ENCODE measurements at places on chromosomes 6 and 20.

GRCh38 chr6:74222768-74223333 lies 526.8 kb downstream of the CD109 start:
- DNase-seq = no peak

GRCh38 chr6:4341078-4341797 lies 205.9 kb upstream of the ECI2 start:
- DNase-seq = no peak

- no peak for DNase-seq
Observed at GRCh38 chr6:162942866-162943265, 215.1 kb downstream of the PACRG start.

DNA sequence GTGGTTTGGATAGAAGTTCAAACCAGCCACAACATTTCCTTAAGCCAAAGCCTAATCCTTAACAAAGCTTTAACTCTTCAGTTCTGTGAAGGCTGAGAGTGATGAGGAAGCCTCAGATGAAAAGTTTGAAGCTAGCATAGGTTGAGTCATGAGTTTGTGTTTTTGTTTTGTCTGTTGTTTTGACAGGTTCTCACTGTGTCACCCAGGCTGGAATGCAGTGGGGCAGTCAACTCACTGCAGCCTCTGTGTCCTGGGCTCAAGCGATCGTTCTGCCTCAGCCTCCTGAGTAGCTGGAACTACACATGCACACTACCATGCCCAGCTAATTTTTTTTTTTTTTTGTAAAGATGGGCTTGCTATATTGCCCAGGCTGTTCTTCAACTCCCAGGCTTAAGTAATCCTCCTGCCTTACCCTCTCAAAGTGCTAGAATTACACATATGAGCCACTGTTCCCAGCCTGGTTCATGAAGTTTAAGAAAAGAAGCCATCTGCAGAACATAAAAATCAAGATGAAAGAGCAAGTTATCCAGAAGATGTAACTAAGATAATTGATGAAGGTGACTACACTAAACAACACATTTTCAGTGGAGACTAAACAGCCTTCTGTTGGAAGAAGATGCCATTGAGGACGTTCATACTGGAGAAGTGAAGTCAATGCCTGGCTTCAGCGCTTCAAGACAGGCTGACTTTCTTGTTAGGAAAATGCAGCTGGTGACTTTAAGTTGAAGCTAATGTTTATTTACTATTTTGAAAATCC lies 96.2 kb downstream of the SMAP1 start:
- no peak for DNase-seq

Data from erythroblast (primary cell).